ENCODE measurements at places on chromosomes 4 and X.

- DNase-seq: no peak
Observed at GRCh38 chrX:425056-425455, 38.3 kb upstream of the PPP2R3B start.

GRCh38 chr4:148790691-148791090, 348.5 kb upstream of the NR3C2 start:
- DNase-seq: no peak

- no peak for DNase-seq
Observed at GRCh38 chrX:867502-867901, 236.9 kb downstream of the SHOX start.

DNA sequence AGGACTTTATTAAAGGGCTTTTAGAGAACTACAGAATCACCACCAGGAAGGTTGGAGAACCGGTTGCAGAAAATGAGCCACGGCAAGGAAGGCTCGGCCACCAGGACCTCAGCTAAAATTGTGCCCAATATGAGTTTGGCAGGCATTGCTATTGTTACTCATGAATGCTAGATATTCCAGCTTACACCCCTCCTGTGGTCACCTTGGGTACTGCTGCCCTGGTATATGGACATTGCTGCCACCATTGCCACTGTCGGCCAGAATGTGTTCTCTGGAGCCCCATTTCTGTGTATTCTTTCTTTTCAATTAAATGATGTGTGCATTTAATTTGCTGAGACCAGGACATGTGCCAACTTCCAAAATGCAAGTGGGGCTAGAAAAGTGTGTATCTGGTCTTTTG, 626.7 kb upstream of the BOD1L1 start:
- peak; percentile 23 for DNase-seq

DNA sequence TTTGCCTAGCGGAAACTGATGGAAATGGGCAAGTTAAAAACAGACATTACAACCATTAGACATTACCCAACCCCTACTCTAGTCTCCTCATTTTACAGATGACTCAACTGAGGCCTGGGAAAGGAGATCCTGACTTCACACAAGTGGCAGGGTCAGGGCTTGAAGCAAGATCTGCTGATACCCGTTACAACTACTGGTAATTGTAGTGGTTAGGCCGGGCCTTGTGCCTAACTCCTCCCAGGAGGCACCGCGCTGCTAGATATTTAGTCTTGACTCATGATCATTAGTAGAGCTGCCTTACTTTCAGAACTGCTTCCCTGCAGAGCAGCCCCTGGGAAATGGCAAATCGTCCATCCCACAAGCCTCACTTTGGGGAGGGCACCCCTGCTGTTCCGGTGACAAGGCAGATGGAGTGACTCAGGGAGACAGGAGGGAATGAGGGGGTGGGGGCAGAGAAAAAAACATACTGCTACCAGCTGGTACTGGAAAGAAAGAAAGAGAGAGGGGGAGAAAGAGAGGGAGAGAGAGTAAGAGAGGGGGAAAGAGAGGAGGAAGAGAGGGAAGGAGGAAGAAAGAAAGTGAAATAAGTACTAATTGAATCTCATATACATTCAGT, 12.2 kb downstream of the ARHGEF6 start:
- DNase-seq: no peak

GRCh38 chrX:1465286-1466231, 12.8 kb upstream of the ASMTL start:
- DNase-seq: peak; percentile 14

GRCh38 chr4:72357908-72358307, 211.1 kb downstream of the ADAMTS3 start:
- DNase-seq: no peak

All from activated B cell treated with CpG ODN at 0.5 μM for 24 hours (primary cell).